ENCODE measurements at places on chromosomes 11 and 22.

DNA sequence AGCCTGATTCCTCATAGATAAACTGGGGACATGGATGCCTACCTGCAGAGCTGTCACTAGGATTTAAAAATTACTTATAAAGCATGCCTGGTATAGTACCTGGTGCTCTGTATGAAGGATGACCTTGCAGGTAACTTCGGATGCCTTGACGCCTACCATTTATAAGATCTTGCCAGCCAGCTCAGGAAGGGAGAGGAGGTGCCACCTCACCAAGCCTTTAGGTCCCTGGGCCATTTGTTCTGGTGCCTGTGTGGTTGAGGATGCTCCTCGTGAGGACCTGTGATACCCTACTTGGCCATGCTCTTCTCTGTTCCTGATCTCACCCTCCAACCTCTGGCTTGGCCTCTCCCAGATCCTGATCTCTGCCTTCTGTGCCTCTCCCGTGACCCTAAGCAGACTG is 85.2 kb downstream of the FDX1 start:
- no peak for DNase-seq

- no peak for DNase-seq
These were observed 21.2 kb downstream of the SYT13 start for GRCh38 chr11:45264839-45265515.

DNA sequence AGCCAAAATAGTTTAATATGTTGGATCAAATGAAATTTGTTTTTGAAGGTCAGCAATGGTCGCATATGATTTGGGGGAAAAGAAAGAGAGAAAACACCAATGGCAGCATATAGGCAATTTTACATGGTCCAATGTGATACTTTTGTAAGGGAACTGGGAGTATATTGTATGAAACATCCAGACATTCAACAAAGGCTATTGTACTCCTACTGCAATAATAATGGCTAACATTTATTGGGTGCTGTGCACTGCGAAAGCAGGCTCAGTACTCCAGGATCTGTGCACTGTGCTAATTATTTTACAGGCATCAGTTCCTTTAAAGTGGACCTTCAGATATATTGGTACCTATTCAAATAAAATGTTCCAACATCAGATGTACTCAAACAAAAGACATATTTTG is 5.9 kb upstream of the OR10V1 start:
- DNase-seq, result no peak

GRCh38 chr11:94558932-94559331 is 8.2 kb upstream of the PIWIL4 start:
- DNase-seq, result no peak

DNA sequence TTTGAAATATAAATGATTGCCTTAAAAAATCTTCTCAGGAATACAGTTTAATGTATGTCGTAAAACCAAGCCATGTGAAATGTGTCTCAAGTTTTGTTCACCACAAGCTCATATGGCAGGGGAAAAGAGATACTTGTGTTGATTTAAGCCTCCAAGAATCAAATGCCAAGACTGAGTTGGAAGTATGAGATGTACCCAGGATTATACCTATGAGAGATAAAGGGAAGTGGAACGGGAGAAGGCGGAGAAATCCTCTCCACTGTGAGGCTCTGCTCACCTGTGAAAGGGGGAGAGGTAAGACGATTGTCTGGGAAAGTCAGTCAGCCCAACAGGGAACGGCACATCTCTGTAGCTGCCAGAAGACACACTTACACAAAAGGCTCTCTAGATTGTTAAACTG is 124.8 kb downstream of the TRPC6 start:
- no peak for DNase-seq

DNA sequence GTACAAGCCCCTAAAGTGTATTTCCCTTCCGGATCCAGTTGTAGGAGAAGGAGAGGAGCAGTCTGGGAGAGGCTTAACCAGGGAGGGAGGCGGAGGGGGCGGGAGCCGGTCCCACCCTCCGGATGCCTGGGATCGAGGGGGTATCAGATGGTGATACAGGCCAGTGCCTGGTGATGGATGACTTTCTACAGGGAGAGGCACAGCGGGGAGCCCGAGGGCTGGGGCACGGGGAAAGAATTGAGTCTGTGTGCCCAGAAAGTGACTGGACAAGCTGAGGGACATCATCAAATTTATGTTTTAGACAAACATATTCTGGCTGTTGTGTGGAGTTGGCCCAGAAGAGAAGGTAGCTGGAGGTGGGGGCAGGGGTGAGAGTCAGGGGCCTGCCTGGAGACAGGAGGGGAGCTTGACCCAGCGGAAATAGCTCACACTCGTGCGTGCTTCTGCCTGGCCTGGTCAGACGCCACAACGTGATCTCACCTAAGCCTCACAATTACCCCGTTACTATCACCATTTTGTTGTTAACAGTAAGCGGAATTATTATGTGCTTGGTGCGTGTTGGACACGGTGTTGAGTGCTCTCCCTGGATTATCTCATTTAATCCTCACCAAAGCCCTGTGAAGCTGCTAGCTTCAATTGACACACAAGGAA is 42.4 kb downstream of the AMPD3 start:
- no peak for DNase-seq

DNA sequence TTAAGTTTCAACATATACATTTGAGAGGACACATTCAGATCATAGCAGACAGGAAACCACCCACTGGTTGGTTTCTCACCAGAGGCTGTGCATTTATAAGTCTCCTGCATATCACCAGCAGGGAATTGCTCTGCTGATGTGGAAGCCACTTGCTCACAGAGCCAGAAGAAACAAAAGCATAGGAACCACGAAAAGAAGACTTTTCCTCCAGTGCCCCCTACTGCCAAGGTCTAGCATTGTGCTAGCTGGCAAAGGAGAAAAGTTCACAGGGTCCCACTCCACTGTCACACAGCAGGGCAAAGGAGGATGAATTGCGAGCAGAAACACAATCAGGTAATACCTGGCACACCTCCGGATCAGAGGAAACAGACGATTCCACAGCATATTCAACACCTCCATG is 28.9 kb upstream of the ISX start:
- no peak for DNase-seq

- no peak for DNase-seq
These were observed 62.4 kb upstream of the CD5 start for GRCh38 chr11:61039916-61040315.

GRCh38 chr22:32185821-32186220 is 19.1 kb downstream of the RFPL2 start:
- DNase-seq, result no peak

DNA sequence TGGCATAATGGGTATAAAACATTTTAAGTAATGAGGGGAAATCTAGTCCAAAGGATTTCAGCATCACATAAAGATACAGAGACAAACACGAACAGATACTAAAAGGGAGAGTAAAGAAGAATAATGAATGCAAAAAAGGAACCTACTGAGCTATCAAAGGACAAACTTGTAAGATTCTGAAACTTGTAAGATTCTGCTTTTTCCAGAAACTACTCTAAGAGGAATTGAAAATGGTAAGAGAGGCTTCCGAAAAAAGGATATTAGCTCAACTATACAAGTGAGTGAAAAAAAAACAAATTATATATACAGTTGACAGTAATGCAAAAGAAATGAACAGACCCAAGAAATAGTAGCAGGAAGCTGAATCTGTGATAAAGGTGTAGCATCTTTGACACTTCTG is 37.7 kb downstream of the POLD3 start:
- no peak for DNase-seq

- DNase-seq, result no peak
These were observed 5.4 kb upstream of the MAPK8IP2 start for GRCh38 chr22:50595189-50595588.

DNA sequence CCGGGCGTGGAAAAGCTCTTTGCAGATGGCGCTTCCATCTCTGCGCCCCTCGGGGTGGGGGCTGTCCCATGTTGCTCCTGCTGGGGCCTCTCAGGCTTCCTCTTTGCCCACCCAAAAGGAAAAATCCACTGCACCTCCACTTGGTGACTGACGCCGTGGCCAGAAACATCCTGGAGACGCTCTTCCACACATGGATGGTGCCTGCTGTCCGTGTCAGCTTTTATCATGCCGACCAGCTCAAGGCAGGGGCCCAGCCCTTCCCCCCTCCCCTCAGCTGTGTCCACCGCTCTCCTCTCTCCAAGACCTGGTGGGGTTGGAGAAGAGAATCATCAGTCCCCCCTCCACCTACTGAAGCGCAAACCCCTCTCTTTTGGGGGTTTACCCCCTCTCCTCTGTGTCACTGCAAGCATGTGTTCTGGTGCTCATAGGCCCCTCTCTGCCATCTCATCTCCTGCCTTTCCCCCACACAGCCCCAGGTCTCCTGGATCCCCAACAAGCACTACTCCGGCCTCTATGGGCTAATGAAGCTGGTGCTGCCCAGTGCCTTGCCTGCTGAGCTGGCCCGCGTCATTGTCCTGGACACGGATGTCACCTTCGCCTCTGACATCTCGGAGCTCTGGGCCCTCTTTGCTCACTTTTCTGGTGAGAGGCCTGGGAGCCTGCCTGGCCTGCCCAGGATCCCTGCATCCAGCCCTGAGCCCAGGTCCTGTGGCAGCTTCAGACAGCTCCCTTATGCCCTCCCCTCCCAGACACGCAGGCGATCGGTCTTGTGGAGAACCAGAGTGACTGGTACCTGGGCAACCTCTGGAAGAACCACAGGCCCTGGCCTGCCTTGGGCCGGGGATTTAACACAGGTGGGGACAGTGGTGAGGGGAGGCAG is 1.8 kb downstream of the LARGE2 start:
- DNase-seq, result no peak

DNA sequence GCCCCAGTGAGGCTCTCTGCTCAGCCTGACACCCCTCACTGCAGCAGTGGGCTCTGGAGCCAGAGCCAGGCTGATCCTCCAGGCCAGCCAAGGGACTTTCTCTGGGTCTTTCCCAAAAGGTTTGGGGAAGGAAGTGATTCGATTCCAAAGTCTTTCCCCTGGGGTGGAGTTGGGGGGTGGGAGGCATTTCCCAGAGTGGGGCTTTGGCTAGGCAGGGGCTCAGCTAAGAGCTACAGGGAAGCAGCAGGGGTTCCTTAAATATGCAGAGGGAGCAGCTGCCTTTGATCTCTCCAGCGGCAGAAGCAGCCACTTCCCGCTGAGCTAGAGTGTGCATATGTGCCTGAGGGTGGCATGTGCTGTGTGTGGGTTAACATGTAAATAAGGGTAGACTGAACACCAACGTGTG is 192.9 kb downstream of the INSC start:
- no peak for DNase-seq

DNA sequence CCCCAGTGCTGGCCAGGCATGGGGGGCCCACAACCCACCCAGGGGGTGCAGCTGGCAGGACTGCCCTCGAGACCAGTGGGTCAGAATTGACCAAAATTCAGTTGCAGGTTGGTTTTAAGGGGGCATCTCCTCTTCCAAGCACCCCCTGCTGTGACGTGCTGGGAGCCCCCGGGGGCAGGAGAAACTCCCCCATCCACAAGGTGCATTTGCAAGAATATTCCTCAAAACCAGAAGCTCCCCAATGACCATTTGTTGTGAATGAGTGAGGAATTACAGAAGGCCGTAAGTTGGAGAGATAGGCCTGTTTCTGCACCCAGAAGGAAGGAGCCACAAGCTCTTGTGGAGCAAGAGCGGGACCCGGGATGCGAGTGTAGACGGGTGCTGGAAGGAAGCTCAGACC is 414.5 kb downstream of the BRD1 start:
- no peak for DNase-seq

- no peak for DNase-seq
These were observed 10.0 kb downstream of the MS4A2 start for GRCh38 chr11:60098508-60098907.

GRCh38 chr11:44766972-44767278 is 40.2 kb downstream of the TSPAN18 start:
- DNase-seq, result no peak

DNA sequence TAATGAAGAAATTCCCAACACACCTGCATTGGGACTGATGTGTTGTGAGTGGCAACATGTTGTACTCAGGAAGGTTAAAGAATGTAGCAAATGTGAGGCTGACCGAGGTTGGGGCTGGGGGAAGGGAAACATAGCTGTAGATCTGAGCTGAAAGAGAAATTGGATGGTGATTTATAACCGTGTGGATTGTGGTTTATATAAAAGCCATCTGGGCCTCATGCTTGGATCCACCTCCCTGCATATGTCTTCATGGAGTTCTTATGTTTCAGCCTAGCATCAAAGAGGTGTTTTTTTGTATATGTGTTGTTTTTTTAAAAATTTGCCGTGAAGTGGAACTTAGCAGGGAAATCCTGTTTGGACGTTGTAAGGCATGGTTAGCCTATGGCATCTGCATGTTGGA is 141.3 kb downstream of the NAV2 start:
- no peak for DNase-seq

DNA sequence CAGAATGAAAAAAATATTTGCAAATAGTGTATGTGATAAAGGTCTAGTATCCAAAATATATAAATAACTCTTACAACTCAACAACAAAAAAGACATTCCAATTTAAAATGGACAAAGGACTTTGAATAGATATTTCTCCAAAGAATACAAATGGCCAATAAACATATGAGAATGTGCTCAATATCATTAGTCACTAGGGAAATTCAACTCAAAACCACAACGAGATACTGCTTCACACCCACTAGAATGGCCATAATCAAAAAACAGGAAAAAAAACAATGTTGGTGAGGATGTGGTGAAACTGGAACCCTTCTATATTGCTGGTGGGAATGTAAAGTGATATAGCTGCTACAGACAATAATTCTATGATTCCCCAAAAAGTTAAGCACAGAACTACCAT is 38.6 kb upstream of the RPS13 start:
- DNase-seq, result no peak

DNA sequence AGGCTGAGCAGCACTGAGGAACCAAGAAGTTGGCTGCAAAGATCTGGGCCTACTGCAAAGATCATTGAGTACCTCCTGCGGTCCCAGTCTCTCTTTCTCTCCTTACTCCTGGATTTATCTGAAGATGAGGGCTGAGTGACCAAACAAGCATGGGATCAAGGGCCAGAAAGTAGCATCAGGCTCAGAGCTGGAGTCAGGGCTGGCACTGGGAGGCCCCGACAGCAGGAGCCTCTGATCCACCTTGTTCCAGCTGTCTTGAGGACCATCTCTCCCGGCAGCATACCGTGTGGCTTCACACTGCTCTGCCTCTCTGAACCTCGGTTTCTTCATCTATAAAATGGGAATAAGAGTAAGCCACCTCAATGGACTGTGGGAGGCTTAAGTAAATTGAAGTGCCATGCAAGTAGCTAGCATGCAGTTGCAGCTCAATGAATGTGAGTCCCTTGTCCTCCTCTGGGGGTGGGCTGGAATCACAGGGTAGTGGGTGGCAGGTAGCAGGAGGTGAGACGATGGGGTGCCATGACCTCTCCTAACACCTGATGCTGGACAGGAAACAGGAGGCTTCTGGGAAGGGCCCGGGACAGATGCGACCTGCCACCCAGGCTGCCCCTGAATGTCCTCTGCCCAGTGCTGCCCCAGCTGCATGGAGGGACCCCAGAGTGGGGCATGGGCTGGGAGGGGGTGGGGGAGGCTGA is 52.5 kb upstream of the PRDM11 start:
- no peak for DNase-seq

Data from stimulated activated CD4-positive, alpha-beta T cell treated with anti-CD3 and anti-CD28 coated beads, Interleukin-15, amount 100 ng/mL, for 48 hours (primary cell).